ENCODE measurements at places on chromosomes 7 and 10.

- DNase-seq = peak; percentile 60
Measured at GRCh38 chr7:27745064-27745583, 5.2 kb downstream of the TAX1BP1 start.

DNA sequence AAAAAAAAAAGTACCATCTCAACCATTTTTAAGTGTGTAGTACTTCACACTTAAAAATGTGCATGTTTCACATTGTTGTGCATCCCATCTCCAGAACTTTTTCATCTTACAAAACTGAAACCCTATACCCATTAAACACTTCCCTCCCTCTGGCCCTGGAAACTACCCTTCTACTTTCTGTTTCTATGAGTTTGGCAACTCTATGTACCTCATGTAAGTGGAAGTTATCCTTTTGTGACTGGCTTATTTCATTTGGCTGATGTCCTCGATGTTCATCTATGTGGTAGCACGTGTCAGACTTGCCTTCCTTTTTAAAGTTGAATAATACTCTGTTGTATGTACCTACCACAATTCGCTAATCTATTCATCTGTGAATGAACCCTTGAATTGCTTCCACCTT is 12.2 kb downstream of the KCNMA1 start:
- DNase-seq = no peak

- no peak for DNase-seq
Measured at GRCh38 chr7:118745927-118746326, 521.4 kb downstream of the ANKRD7 start.

DNA sequence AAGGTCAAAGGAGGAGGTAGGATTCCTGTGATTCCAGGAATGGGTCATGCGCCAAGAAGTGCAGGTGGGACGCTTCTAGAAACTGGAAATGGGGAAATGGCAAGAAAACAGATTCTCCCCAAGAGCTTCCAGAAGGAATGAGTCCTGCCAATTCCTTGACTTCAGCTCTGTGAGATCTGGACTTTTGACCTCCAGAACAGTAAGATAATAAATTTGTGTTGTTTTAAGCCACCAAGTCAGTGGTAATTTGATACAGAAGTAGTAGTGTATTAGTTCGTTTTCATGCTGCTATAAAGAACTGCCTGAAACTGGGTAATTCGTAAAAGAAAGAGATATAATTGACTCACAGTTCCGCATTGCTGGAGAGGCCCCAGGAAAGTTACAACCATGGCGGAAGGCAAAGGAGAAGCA is 178.6 kb upstream of the GALNT17 start:
- no peak for DNase-seq

- DNase-seq = no peak
Measured at GRCh38 chr10:130814610-130815009, 496.9 kb downstream of the TCERG1L start.

- DNase-seq = no peak
Measured at GRCh38 chr10:18185621-18186020, 45.4 kb downstream of the CACNB2 start.

DNA sequence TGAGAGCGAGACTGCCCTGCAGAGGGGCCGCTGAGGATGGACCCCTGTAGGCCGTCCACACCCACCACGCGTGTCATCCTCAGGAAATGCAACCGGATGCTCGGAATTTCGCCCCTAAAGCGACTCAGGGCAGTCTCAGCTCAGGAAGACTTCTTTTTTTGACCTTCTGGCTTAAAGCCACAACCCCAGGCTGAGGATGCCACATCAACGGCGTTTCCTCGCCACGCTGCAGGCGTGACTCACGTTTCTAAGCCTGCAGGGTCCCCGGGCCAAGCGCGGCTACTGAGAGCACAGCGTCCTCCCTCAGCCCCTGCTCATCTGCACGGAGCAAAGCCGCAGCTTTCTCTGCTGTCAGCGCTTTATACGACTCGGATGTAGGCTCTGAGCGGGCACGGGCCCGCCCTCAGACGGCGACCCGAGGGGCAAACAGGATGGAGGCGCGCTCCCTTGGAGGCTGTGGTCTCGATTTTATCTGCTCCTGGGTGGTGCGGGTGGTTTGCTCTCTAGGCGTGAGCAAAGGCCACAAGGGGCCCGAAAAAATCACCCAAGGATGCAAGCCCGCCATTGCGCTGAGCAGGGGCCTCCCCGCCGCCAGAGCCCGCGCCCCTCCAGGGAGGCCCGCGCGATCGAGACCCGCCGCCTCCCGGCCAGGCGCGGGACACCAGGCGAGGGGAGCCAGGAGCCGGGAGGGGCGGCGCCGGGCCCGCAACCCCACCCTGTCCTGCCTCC is 726 bp upstream of the INSIG1 start:
- DNase-seq = peak; percentile 93

DNA sequence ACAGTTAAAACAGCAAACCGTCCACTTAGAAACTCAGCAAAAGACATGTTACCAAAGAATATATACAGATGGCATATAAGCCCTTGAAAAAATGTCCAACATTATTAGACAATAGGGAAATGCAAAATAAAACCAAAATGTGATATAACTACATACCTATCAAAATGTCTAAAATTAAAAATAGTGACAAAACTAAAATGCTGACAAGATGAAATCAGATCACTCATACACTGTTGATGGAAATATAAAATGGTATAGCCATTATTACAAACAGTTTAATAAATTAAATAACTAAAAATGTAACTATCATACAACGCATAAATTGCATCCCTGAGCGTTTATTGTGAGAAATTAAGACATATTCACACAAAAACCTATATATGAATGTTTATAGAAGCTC is 939.7 kb upstream of the ZWINT start:
- DNase-seq = no peak

Data from kidney capillary endothelial cell (primary cell).